ENCODE measurements at places on chromosomes 1 and 21. TPM values are rescaled to one million over a fixed set of nuclear protein-coding genes. Genes with fewer than 3 reads are reported as not detected.

Gene ANGPTL1
- 24.2 TPM for total RNA-seq

Gene LRRC8B
- total RNA-seq, result 5.9 TPM

Gene DENND2D
- 12.3 TPM for total RNA-seq

Gene CFH
- 297 TPM for total RNA-seq

Gene AZIN2
- total RNA-seq, result 3.9 TPM

DNA sequence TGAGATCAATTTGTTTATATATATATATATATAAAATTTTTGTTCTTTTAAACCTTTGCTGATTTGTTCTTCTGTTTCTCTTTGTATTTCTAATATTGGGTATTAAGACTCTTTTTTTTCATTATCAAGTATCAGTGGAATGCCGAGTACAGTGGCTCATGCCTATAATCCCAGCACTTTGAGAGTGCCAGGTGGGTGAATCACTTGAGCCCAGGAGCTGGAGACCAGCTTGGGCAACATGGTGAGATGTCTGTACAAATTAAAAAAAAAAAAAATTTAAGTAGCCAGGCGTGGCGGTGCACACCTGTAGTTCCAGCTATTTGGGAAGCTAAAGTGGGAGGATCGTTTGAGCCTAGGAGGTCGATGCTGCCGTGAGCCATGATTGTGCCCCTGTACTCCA lies 67.1 kb downstream of the MAST2 start:
- H3K4me3 ChIP-seq, result no peak overlapping the region
- H3K4me1 ChIP-seq, result no peaks in the 10 kb centered on the region
- no peaks in the 10 kb centered on the region for H3K27me3 ChIP-seq
- no peaks in the 10 kb centered on the region for H3K36me3 ChIP-seq
- no peak for DNase-seq
- H3K27ac ChIP-seq, result no peak overlapping the region

DNA sequence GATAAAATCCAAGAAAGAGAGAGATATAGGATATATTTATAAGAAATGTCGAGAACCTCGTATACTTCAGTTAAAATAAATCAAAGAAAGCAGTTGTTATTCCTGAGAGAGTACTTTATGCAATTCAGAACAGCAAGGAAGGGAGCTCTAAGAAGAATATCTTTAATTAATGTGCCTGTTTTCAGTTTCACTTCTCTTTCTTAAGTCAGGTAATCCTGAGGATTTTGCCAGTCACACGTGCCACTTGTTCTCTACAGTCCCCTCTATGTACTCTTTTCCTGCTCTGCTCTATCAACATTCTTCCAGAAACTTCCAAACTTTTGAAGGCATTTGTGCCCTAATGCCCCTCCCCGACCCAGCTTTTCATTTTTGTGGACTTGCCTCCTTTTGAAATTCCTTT lies 211.9 kb downstream of the AKT3 start:
- no peaks in the 10 kb centered on the region for H3K36me3 ChIP-seq
- no peak overlapping the region for H3K27ac ChIP-seq
- DNase-seq, result no peak
- no peaks in the 10 kb centered on the region for H3K27me3 ChIP-seq
- H3K4me3 ChIP-seq, result no peak overlapping the region
- no peaks in the 10 kb centered on the region for H3K4me1 ChIP-seq

DNA sequence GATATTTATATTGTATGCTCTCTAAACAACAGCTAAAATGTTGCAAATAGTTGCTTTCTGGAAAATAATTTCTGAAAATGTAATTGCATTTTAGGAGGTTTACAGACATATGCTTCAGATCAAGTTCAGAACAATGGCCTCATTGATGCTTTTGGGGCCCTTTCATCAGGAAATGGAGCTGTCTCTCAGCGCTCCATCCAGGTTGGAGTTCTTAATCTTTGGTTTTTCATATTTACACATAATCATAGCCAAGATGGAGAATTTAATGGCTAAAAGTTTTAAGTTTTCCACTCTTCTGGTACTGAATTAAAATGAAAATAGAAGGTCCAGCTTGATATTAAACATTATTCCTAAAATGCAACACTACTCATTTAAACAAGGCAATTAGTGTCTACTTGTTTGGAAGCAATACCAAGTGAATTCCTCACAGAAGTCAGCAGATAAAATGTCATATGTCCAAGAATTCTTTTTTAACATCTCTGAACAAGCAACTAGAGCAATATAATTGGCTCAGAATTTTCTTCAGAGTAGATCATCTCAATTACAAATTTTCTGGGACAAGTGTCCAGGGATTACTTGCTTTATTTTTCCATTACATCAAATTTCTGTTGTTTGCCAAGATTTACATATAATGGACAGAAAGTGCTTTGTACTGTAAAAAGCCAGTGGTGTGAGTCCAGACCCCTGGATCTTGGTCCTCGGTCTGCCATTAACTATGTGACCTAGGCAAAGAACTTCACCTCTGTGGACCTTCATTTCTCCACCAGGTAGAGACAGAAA lies 22.6 kb downstream of the CLCA1 start:
- H3K4me1 ChIP-seq, result no peaks in the 10 kb centered on the region
- no peak overlapping the region for H3K4me3 ChIP-seq
- no peaks in the 10 kb centered on the region for H3K27me3 ChIP-seq
- H3K36me3 ChIP-seq, result no peaks in the 10 kb centered on the region

DNA sequence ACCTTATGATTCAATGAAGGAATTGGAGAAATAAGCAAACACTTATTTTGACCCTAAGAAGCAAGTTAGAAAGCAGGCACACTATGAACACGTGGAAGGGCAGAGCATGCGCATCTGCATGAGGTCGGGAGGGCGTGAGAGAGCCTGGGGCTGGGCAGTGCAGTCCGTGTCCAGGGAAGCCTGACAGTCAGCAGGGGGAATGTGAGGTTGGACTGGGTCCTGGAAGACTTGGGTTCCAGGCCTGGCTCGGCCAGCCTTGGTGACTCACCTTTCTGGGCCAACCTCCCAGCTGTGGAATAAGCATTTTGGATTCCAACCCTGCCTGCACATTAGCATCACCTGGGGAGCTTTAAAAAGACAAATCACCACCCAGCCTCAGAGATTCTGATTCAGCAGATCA lies 26.6 kb upstream of the LMX1A start:
- no peak overlapping the region for H3K27ac ChIP-seq
- no peak overlapping the region for H3K4me3 ChIP-seq
- H3K27me3 ChIP-seq, result no peaks in the 10 kb centered on the region
- peak; percentile 80 for DNase-seq

- DNase-seq, result no peak
- H3K36me3 ChIP-seq, result no peaks in the 10 kb centered on the region
- no peaks in the 10 kb centered on the region for H3K4me1 ChIP-seq
- no peak overlapping the region for H3K4me3 ChIP-seq
- H3K27me3 ChIP-seq, result no peaks in the 10 kb centered on the region
These were observed 1348.4 kb downstream of the NCAM2 start for GRCh38 chr21:22346576-22346975.

GRCh38 chr1:67169496-67169895 lies 3.2 kb downstream of the IL23R start:
- no peaks in the 10 kb centered on the region for H3K36me3 ChIP-seq
- DNase-seq, result no peak
- no peaks in the 10 kb centered on the region for H3K4me1 ChIP-seq
- no peak overlapping the region for H3K27ac ChIP-seq
- no peak overlapping the region for H3K4me3 ChIP-seq

- DNase-seq, result no peak
- no peak overlapping the region for H3K4me3 ChIP-seq
- H3K4me1 ChIP-seq, result no peaks in the 10 kb centered on the region
- no peak overlapping the region for H3K27ac ChIP-seq
These were observed 19.3 kb downstream of the TRMT13 start for GRCh38 chr1:100152271-100152670.

DNA sequence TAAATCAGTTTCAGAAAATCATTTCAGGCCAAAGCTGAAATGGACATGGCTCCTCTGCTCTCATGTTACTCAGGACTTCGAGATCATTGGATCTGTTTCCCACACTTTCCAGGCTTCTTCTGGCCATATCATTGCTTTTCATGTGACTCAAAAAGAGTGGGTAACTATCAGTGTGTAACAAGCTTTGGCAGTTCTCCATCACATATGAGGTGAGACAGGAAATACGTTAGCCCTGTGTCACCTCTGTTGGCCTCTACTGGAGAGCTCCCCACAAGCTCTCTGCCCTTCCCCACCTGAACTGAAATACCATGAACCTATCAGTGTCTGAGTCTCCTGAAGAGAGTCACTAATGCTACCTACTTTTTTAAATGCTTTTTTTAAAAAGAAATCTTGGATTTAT lies 128.2 kb downstream of the LBR start:
- H3K27ac ChIP-seq, result no peak overlapping the region
- no peak for DNase-seq
- no peaks in the 10 kb centered on the region for H3K27me3 ChIP-seq
- H3K4me1 ChIP-seq, result no peaks in the 10 kb centered on the region

- H3K4me3 ChIP-seq, result peak overlapping the region; percentile 51
- H3K27me3 ChIP-seq, result no peaks in the 10 kb centered on the region
- peak; percentile 88 for DNase-seq
- no peak overlapping the region for H3K27ac ChIP-seq
- H3K36me3 ChIP-seq, result no peaks in the 10 kb centered on the region
These were observed 534 bp downstream of the C1orf56 start for GRCh38 chr1:151047925-151048644.

- no peaks in the 10 kb centered on the region for H3K4me1 ChIP-seq
- H3K27me3 ChIP-seq, result no peaks in the 10 kb centered on the region
- H3K27ac ChIP-seq, result no peak overlapping the region
- H3K36me3 ChIP-seq, result no peaks in the 10 kb centered on the region
These were observed 53.5 kb downstream of the NFASC start for GRCh38 chr1:204924013-204924759.

GRCh38 chr1:68223687-68224086 lies 8.6 kb downstream of the WLS start:
- DNase-seq, result no peak
- H3K36me3 ChIP-seq, result no peaks in the 10 kb centered on the region
- no peak overlapping the region for H3K4me3 ChIP-seq
- no peaks in the 10 kb centered on the region for H3K27me3 ChIP-seq
- H3K27ac ChIP-seq, result no peak overlapping the region

GRCh38 chr1:197559244-197559643 lies 216.0 kb downstream of the DENND1B start:
- no peak overlapping the region for H3K4me3 ChIP-seq
- DNase-seq, result no peak
- no peaks in the 10 kb centered on the region for H3K27me3 ChIP-seq

DNA sequence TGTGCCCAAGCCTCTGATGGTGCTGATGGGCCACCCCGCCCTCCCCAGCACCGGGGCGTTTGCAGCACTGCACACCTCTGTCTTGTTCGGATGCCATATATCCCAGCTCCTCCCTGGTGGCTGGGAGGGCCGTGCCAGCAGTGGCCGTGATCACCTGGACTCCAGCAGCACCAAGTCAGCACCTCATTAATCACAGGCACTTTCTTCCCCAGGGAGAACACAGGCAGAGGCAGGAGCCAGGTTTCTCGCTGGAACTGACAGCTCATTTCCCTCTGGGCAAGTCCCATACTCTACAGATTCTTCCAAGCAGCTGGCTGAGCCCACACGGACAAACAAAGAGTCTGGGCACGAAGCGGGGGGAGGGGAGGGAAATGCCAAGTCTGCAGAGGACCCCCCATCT lies 141.7 kb upstream of the EDN2 start:
- H3K4me1 ChIP-seq, result no peaks in the 10 kb centered on the region
- H3K27me3 ChIP-seq, result no peaks in the 10 kb centered on the region
- H3K36me3 ChIP-seq, result no peaks in the 10 kb centered on the region

DNA sequence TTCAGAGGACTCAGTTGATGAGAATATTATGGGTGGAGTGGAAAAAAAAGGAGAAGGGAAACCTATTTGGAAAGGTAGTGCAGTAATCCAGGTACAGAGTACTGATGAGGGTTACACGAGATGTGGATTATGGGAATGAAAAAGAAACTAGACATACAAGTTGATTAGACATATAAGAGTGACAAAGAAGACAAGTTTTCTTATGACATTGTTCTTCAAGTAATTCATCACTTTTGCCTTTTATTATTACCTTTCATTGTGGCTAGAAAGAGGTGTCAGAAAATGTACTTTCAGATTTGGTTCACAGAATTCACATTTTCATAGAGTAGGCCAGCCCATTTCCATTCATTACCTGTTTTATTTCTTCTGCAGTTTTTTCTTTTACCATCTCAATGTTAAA lies 10.4 kb downstream of the ATPAF1 start:
- H3K27ac ChIP-seq, result no peak overlapping the region
- no peaks in the 10 kb centered on the region for H3K27me3 ChIP-seq
- no peak overlapping the region for H3K4me3 ChIP-seq
- peaks cover 4% of the 10 kb centered on the region for H3K36me3 ChIP-seq

- no peaks in the 10 kb centered on the region for H3K27me3 ChIP-seq
- no peak overlapping the region for H3K27ac ChIP-seq
- DNase-seq, result no peak
- H3K4me3 ChIP-seq, result no peak overlapping the region
- H3K4me1 ChIP-seq, result no peaks in the 10 kb centered on the region
- no peaks in the 10 kb centered on the region for H3K36me3 ChIP-seq
These were observed 99.6 kb upstream of the RGS1 start for GRCh38 chr1:192475970-192476369.

DNA sequence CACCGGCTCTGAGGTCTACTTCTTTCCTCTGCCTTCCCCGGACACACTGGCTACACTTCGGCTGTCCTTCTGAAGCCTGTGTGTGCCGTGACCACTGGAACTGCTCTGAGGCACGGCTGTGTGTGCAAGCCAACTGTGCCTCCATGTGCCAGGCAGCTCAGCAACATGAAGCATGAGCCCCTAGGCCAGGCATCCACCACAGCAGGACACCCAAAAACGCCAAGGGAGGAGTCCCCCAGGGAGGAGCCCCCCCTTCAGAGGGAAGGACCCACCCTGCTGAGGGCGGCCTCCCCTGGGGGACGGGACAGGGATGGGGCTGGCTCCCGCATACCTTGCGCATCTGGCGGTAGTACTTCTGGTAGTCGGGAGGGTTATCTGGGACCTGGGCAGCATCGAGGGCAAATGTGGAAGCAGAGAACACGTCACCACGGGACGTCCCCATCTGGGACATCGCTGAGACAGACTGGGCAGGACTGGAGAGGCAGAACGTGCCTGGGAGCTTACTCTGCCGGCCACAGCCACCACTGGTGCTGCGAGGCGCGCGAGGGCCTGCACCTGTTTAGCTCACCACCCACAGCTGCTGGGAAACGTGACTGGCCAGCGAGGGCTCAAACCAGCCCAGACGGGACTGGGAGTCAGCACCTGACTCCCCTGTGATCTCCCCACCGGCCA lies 20.5 kb downstream of the LSS start:
- H3K27me3 ChIP-seq, result no peaks in the 10 kb centered on the region
- peak; percentile 72 for DNase-seq
- no peak overlapping the region for H3K27ac ChIP-seq
- H3K4me1 ChIP-seq, result no peaks in the 10 kb centered on the region
- H3K4me3 ChIP-seq, result no peak overlapping the region

- no peak for DNase-seq
- H3K4me1 ChIP-seq, result no peaks in the 10 kb centered on the region
- no peak overlapping the region for H3K4me3 ChIP-seq
These were observed 21.8 kb upstream of the SRP9 start for GRCh38 chr1:225755671-225756319.

- no peaks in the 10 kb centered on the region for H3K36me3 ChIP-seq
- H3K4me3 ChIP-seq, result no peak overlapping the region
- DNase-seq, result no peak
- H3K4me1 ChIP-seq, result no peaks in the 10 kb centered on the region
- H3K27ac ChIP-seq, result no peak overlapping the region
These were observed 54.7 kb downstream of the C1orf94 start for GRCh38 chr1:34231441-34231840.
